Kidney epithelial cell (primary cell): ENCODE measurements at places on chromosomes 16 and 17.

DNA sequence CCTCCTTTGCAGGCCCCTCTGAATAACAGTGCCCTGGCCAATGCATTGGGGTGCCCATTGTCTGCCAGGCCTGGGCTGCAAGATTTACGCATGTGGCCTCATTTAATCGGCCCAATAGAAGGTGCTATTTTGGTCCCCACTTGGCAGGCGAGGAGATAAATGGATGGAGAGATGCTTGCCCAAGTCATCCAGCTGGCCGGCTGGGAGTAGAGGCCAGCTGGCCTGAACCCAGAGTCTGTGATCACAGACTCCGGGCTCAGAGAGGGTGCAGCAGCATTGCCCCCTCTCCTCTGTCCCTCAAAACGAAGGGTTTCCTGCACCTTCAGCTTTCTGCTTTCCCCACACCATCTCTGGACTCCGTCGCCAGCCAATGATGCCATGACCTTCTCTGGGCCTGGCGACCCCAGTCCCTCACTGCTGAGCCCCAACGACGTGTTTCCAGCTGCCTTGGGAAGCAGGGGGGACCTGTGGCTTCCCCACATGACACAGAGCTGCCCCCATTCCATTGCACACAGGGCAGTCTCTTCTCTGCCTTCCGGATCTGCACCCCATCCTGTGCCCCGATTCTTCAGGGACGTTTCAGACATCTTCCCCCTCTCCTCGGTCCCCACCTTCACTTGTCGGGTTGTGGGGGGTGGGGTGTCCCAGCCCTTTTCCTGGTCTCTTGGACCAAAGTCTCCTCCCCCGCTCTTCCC lies 3.5 kb upstream of the ADGRG1 start:
- DNase-seq, result no peak

DNA sequence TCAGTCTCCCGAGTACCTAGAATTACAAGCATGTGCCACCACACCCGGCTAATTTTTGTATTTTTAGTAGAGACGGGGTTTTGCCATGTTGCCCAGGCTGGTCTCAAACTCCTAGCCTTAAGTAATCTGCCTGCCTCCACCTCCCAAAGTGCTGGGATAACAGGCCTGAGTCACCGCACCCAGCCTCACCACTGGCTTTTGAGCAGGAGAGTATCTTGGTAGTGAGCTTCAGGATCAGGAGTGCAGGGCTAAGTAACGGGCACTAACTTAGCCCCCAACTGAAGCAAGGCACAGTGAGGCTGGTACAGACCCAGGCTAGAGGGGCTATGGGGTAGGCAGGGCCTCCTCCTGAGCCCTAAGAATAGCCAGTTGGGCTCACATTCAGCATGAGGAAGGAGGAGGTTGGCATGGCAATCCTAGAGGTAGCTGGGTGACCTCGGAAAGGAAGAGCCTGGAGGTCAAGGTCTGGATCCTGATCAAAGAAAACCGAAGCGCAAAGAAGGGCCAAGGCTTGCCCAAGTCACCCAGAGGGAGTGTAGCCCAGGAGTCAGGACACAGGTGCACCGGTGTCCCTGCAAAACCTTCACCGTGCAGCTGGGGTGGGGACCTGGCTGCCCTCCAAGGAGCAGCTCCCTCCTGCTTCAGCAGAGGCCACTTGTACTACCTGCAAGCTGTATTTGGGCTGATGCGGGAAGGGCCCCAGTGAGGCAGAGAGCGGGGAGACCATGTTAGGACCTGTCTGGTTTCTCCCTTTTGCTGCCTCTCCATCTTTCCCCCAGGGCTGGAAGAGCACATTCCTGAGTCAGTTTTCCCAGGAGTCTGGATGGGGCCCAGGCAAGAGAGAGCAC lies 1.3 kb upstream of the ADGRG5 start:
- no peak for DNase-seq

DNA sequence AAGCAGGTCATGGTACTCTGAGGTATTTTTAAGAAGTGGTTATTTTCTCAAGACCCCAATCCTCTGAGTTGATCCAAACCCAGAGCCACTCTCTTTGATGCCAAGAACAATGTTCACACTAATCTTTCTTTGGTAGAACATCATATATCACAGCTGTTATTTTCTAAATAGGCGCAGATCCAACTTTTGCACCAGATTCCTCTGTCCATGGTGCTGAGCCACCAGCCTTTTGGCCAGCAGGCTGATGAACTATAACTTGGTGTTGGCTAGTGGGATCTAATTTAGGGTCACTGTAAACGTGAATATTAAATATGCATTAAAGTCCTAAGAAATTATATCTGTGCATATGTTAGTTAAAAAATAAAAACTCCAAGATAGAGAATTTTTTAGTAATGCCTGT lies 7.0 kb upstream of the ZKSCAN2 start:
- no peak for DNase-seq

DNA sequence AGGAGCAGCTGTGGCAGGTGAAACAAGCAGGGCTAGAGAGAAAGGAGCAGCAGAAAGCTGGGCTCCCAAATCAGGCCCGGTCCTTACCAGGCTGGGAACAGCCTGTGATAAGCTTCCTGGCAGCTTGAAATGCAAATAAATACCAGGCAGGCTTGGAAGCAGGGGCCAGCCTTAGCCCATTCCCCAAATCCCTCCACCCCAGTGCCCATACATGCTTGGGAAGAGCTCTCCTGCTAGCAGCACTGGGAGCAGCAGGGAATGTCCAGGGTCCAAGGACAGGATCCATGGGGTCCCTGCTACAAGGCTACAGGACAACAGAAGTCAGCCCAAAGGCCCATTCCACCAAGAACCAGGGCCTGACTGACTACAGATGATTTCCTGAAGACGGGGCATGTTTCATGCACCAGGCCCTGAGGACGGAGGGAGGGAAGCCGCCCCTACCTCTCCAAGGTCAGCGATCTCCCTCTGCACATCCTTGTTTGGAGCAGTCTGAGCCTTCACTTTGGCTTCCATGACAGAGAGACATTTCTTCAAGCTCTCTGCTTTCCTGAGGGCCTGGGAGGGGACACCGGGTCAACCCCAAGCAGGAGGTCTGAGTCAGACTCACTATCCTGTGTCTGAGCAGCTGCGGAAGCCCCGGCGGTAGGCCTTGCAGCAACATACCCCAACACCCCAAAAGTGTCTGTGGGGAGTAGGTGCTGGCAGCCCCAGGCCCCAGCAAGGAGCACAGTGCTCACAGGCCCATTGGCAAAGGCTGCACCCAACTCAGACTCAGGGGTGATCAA lies 2.6 kb upstream of the EXOSC6 start:
- DNase-seq, result no peak

DNA sequence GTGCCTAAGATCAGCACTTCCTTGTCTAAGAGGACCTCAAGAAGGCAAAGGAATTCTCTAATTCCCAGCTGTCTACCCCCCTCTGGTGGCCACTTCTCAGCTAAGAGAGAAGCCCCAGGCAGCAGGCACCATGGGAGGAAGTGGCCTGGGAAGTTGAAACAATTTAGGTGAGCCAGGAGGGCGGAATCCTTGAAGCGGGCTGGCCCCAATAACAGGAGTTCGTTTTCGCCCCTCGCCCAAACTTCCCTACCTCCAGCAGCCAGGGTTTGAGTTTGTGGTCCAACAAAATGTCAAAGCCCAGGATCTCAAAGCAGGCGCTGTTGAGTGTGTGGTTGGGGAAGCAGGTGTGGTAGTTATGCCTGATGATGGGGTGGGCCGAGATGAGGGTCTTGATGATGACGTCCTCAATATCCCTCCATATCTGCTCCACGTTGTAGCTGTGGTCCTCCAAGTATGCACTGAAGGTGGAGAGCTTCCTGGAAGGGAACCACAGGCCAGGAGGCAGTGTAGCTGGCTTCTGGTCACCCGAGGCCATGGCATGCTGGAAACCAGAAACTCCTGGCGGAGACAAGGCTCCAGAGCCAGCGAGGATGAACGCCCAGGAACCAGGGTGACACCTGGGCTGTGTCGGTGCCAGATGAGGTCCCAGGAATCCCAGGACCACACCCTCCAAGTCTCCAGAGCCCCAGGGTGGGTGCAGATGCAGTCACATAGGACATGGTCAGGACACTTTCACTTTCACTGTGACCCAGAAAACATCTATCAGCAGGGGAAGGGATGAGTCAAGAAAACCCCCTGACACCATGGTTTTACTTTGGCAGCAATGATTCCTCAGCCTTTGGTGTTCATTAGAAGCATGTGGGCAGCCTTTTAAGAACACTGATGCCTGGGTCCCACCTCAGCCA lies 25.6 kb downstream of the TTLL6 start:
- peak; percentile 35 for DNase-seq

GRCh38 chr17:10844621-10845387 lies 6.9 kb upstream of the PIRT start:
- DNase-seq, result no peak

- no peak for DNase-seq
These were observed 973.0 kb downstream of the KCNJ2 start for GRCh38 chr17:71142333-71142732.

- no peak for DNase-seq
These were observed 1.8 kb upstream of the TMEM88 start for GRCh38 chr17:7852919-7853690.

DNA sequence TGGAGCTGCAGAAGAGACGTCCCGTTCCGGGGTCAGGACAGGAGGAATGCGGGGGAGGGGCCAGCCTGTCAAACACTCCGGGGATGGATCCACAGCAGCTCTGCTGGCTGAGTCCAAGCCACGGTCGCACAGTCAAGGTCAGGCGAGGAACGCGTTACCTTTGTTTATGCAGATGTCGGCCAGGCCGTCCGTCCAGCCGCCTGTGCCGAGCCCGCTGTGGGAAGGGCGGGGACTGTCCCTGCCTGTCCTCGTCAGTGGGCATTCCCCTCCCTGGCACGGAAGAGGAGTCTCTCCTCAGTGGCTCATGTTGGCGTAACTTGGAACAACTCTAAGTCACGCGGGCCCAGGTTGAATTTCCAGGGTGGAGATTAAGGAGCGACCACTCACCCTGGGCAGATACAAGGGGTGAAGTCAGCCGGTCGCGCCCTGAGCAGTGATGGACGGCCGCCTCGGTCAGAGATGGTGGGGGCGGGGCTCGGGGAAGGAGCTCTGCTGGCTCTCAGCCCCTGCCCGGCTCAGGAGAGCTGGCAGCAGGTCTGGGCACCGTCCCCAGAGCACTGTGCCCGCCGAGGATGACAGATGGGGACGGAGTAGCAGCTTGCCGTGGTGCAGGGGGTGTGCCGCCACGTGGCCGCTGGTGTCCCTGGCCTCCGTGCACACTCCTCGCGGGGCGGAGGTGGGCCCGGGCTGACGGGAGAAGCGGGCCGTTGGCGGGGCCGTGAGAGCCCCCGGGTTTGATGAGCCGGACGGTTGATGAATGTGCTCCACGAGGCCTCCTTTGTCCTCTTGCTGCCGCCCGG lies 7.3 kb downstream of the CACNA1H start:
- DNase-seq, result no peak

GRCh38 chr16:6439129-6439528 lies 893.5 kb upstream of the RBFOX1 start:
- no peak for DNase-seq

GRCh38 chr17:75518983-75519537 lies 2.7 kb downstream of the TSEN54 start:
- DNase-seq, result no peak

GRCh38 chr17:16352667-16353316 lies 477 bp downstream of the CENPV start:
- no peak for DNase-seq

DNA sequence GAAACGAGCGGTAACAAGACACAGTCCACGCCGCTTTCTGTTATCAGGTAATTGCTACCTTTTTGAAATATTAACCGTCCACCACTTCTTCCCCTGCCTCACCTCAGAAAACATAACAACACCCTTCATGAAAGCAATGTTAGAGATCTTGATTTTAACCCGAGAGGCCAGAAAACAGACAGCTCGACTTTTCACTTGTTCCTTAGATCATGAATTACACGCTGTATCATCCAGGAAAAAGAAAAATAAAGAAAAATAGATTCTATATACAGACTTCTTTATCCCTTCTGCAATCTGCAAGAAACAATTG lies 957.1 kb upstream of the SOX9 start:
- DNase-seq, result no peak

GRCh38 chr16:72142476-72142875 lies 29.5 kb downstream of the PMFBP1 start:
- no peak for DNase-seq

DNA sequence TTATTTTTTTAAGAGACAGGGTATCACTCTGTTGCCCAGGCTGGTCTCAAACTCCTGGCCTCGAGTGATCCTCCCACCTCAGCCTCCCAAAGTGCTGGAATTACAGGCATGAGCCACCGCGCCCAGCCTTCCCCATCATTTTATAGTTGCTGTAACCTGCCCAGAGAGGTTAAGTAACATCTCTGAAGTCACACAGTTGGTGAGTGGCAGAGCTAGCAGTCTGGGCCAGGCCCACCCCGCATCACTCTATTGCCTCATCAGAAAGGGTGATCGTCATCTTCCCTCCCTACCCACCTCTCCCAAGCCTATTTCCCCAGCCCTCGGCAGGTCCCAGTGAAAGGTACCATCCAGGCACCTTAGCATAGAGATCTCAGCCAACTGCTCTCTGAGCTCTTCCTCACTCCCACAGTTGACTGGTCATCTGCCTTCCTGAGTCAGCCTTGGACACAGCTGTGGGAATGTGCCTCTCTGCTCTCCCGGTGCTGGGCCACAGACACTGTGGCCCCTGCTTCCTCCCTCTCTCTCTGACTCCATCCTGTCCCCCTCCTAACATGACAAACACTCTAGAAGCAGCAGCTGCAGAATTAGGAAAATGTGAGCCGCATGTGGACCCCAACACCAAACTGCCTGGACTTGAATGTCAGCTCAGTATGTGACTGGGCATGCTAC lies 57.1 kb downstream of the SCNN1B start:
- DNase-seq, result no peak

DNA sequence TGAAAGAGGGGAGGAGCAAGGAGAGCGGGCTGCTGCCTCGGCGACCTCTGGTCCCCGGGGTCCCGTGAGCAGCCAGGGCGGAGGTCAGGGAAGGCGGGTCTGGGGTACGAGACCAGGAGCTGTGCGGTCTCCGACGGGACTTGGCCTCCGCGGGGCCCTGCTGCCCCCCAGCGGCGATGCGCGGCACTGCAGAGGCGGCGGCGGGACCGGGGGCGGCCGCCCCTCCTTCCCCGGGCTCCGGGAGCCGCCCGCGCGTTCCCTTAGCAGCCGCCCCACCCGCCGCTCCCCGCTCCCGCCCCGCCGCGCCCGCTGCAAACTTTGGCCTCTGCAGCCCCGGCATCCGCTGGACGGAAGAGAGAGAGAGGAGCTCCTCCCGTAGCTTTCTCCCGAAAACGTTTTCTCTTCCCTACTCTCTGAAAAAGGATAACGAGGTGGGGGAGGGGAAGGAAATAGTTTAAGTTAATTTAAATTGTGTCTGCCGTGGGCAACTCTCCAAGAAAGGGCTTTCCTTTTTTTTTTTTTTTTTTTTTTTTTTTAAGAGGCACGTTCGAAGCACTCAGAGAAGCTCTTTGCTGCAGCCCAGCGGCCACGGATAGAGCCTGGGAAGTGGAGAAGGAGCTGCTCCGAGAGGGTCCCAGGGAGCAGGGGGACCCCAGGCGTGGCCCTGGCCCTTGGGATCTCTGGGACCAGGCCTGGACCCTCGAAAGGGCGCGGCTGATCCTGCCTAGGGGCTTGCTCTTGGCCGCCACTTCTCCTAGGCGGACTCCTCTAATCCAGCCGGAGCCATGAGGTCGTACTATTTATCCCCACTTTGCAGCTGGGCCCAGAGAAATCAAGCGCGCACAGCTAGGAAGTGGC lies 43.2 kb downstream of the C16orf82 start:
- no peak for DNase-seq

- no peak for DNase-seq
These were observed 698.8 kb downstream of the KCNJ2 start for GRCh38 chr17:70868149-70868548.
